ENCODE measurements at places on chromosomes 13 and 19. TPM values are rescaled to one million over a fixed set of nuclear protein-coding genes. Genes with fewer than 3 reads are reported as not detected.

MARCHF2 gene
- 43.9 TPM for polyA plus RNA-seq

FBXO27 gene
- polyA plus RNA-seq = not detected

MEF2B gene
- polyA plus RNA-seq = 0.35 TPM

DNA sequence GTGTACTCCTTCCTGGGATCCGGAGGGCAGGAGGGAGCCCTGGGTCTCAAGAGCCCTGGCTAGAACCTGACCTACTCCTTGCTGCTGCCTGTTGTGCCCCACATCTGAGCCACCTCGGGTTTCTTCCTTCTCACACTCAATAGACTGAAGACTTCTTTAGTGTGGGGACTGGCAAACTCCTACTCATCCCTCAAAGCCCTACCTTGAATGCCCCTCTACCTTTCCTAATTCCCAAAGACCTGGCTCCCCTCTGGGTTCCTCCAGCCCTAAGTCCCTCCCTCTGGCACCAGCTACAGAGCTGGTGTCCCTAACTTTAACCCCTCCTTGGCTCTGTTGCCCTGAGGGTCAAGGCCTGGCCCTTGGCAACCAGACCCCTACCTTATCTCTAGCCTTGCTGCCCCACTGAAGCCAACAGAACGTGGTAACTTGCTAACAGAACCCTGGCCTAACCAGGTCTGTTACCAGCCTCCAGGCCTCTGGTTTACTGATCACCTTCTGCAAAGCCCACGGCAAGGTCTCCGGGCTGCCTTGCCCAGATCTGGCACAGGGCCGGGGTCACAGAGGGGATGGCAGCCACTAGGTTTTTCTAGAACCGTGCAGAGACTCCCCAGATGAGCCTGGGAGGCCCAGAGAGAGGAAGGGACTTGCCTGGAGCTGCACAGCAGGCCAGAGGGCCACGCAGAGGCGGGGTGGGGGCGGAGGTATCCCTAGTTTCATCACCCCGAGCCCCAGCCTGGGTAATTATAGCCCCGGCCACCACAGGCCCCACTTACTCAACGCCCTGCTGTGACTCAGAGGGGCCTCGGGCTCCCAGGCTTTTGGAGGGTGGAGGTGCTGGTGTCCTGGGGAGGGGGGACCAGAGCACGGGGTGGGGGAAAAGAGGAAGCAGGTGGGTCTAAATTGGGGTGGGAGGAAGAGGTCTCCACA, 15.3 kb downstream of the ZBTB7A start:
- no peak for DNase-seq

DNA sequence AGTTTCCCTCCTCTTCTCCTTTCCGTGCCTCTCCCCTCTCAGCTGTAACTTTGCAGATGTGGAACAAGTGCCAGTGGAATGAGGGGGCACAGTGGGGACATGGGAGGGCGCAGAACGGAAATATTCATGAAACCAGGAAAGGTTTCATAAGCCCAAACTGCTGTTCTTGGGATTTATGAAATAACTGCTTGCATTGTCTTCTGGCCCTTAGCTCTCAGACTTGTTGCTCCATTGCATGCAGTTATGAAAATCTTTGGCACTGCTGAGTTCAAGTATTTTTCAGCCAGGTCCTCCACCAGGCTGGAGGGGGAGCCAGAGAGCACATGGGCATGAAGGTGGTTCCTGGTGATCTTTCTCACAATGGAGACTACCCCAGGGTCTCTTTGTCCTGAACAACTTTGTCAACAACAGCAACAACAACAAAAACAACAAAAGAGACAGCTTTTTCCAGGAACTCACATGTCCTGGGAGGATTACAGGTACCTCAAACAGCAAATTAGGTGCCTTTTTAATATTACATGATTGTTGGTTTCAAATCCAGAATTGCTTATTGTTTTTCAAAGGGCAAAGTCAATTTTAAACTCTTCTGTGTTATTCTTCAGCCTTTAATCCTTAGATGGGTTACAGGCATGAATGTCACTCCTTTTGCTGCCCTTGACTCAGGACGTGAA, 1.5 kb downstream of the RGCC start:
- peak; percentile 52 for DNase-seq

DNA sequence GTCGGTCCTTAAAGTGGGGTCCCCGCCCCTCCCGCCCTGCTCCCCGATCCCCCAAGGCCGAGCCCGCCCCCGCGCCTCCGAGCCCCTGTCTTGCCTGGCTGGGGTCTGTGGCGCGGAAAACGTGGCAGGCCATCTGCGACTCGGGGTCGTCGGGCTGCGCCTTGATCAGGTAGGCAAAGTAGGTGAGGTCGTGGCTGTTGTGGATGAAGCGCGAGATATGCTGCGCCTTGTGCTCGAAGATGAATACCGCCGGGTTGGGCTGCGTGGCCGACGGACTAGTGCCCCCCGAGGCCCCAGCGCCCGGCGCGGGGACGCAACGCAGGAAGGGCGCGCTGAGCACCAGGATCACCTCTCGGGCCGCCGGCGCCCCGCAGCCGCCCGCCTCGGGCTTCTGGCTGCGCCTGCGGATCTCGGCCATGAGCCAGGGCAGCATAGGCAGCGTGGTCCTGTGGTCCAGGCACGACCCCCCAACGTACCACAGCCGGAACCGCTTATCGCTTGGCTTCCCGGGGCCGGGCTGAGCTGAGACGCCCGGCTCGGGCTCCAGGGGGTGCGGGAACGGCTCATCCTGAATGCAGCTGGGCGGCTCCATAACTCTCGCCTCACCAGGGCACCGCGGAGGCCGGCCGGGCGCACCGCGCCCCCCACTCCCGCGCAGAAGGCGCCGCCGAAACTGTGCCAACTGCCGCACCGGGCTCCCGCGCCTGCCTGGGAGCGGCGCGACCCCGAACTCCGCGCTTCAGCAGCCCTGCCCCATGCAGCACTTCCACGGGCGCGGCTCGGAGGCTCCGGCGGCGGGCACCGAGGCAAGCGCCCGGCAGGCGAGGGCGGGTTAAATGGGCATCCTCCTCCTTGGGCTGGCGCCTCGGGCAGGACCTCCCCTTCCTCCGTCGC, 546 bp downstream of the TBC1D4 start:
- DNase-seq = peak; percentile 14

DNA sequence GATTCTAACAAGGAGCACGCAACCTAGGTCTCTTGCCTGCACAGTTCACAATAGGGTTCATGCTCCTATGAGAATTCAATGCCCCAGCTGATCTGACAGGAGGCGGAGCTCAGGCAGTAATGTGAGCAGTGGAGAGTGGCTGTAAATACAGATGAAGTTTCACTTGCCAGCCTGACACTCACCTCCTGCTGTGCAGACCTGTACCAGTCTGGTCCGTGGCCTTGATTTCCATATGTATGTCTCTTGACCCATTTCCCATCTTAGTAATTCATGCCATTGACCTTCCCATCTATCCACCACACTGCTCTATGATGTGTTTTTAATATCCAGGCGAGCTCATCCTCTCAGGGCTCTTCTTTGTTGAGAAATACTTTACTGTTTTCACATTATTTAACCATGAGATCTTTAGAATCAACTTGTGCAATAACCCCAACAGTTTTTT, 95.2 kb downstream of the LRCH1 start:
- peak; percentile 8 for DNase-seq

GRCh38 chr19:5645409-5645808, 22.5 kb downstream of the SAFB start:
- no peak for DNase-seq

LCP1 gene
- 1,594 TPM for polyA plus RNA-seq

DNA sequence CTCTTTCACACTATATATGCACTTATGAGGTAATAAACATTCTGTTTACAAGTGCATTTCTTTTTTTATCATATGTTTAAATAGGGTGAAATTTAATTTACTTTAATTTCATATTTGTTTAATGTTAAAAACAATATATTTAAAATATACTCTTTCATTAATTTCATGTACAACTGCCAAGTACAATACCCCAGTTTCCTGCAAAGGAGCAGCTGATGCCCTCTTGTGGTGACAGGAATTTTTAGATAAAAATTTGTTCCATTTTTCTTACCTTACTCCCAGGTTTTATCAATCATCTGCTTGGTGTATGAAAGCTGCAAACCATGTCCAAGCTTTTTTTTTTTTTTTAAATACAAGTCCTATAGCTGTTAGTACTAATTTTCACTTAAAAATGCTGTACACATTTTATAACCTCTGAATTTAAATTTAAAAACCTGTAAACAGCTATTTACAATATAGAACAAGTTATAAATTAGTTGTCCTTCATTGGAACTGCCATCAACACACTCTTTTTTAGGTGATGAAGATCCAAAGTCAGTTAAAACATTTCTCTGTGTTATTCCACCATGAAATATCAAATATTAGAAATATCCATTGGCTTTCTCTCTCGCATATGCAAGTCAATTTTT, 4.9 kb downstream of the PCDH20 start:
- DNase-seq = no peak

GRCh38 chr13:30119476-30119875, 187.9 kb downstream of the KATNAL1 start:
- DNase-seq = no peak

ABCC4 gene
- 3.0 TPM for polyA plus RNA-seq

DNA sequence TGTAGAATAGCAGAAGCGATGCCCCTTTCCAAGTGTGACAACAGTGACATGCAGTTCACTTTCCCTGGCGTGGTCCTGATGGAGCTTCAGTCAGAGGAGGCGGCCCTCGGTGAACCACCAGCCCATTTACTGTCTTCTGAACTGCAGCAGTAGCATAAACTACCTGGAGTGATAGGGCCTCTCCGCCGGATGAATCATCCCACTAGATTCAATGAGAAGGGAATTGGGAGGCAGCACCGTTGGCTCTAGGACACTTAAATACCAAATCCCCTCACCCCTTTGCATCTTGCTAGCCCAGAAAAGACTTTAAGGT, 112.8 kb upstream of the GPR12 start:
- DNase-seq = no peak

DNA sequence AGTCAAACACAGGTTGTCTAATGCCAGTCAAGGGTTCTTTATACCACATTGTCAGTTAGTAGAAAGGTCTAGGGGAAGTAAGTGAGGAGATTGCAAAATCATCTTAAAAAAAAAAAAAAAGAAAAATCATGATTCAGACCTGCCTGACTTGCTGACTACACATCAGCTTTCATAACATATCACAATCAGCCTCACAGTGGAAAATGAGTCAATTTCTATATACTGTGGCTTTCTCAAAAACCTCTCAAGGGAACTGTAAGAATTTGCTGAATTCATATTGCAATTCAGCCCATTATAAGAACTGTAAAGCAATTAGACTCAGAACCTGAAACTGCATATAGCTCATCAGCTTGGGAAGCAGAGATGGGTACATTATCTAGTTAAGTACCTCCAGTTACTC, 75.3 kb upstream of the GPC6 start:
- DNase-seq = no peak

TEAD2 gene
- polyA plus RNA-seq = not detected

DNA sequence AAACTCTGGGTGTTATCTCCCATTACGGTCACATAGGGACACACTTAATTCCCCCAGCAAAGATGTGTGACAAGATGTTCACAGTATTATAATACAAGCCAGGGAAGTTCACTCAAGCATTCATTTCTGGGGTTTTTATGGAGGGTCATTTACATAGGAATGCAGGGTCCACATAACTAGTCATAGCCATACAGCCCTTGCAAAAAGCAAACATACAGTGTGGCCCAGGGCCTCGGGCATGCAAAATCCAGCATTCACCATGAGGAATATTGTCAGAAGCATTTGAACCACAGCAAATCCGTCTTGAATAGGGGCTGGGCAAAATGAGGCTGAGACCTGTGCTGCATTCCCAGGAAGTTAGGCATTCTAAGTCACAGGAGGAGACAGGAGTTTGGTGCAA, 13.0 kb upstream of the ZNF460 start:
- no peak for DNase-seq

ARHGAP45 gene
- polyA plus RNA-seq = 417 TPM

- no peak for DNase-seq
Measured at GRCh38 chr19:23203841-23204344, 46.3 kb downstream of the ZNF724 start.

NLRP11 gene
- not detected for polyA plus RNA-seq

IL4I1 gene
- polyA plus RNA-seq = 0.27 TPM

DNA sequence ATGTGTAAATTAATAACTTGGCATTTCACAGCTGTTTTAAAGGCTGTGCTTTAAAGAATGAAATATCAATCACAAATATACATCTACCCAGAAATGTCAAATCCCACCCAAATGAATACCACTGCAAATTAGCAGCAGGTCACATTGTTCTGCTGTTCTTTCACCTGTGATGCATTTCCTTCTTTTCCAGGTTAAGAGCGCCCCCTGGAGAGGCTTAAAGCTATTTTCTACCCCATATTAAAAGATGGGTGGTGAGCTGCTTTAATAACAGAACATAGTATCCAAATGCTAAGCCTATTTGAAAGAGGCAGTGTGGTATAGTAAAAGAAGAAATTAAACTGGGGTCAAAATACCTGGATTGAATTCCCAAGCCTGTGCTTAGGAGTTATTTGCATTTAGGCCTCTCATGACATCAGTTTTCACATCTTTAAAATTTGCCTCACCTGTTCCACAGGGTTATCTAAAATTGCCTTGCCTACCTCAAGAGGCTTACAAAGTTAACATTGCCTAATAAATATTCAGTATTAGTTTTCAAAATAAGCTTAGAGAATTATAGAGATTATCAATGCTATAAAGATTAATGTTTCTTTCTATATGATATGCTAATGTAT, 396.9 kb upstream of the SLITRK5 start:
- DNase-seq = no peak

DNA sequence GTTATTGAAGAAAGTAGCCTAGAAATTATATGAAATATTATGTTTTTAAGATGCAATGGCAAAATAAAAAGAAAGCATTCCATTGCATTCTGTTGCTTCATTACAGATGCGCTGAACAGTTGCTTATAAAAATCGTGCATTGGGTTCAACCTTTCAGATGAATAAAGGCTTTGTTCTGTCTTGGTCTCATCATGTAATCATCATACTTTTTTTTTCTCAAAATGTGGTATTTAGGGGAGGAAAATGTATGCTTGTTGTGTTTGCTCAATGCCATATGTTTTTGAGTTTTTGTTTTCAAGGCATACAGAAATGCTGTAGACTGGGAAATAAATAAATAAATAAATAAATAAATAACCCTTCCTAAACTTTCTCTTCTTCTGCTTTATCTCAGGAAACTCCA, 1.1 kb upstream of the MBNL2 start:
- DNase-seq = no peak

- no peak for DNase-seq
Measured at GRCh38 chr13:98751861-98752466, 508 bp downstream of the SLC15A1 start.

STOML3 gene
- not detected for polyA plus RNA-seq

DNA sequence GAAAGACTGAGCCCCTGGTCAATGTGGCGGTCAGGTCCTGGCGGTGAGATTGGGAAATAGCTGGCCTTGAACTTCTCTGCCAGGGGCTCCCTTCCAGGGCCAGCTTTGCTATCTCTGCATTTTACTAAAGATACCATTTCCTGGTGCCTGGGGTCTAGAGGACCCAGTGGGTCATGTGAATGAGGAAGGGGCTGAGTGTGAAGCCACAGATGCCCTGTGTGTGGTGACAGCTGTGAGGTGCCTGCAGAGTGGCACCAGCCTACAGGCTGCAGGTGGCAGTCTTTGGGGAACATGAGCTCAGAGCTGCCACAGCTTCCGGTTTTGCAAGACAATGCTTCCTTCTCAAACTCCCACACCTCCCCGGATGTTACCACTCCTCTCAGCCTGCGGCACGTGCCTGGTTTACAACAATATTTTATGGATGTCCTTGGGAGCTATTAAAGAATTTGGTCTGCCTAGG, 5.2 kb upstream of the MLNR start:
- peak; percentile 28 for DNase-seq

GRCh38 chr13:86299128-86299527, 499.9 kb upstream of the SLITRK6 start:
- DNase-seq = no peak
